ENCODE measurements at places on chromosomes 1 and 21. TPM values are rescaled to one million over a fixed set of nuclear protein-coding genes. Genes with fewer than 3 reads are reported as not detected.

DNA sequence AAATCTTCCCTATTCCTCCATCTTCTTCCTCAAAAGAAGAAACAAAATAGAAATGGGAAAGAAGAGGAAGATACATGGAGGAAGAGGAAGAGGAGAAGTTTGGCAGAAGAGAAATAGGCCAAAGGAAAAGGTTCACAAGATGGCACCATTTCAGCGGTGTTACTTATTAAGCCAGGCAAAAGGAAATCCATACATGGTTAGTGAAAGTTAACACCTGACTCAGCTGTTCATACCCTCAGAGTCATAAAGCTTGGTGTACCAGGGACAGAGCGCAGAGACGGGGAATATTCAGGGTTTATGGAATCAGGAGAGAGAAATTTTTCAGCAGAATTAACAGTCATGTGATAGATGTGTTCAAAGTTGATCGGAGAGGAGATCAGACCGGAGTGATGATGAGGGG is 70.6 kb downstream of the COQ8A start:
- no peaks in the 10 kb centered on the region for H3K36me3 ChIP-seq
- H3K4me3 ChIP-seq = no peak overlapping the region
- H3K27ac ChIP-seq = no peak overlapping the region
- no peak for DNase-seq

- peaks cover 4% of the 10 kb centered on the region for H3K4me1 ChIP-seq
- no peak overlapping the region for H3K27ac ChIP-seq
- no peak for DNase-seq
- no peaks in the 10 kb centered on the region for H3K36me3 ChIP-seq
These were observed 212.2 kb downstream of the URB2 start for GRCh38 chr1:229838204-229838603.

ZMYND12 gene
- total RNA-seq = 0.79 TPM

DNA sequence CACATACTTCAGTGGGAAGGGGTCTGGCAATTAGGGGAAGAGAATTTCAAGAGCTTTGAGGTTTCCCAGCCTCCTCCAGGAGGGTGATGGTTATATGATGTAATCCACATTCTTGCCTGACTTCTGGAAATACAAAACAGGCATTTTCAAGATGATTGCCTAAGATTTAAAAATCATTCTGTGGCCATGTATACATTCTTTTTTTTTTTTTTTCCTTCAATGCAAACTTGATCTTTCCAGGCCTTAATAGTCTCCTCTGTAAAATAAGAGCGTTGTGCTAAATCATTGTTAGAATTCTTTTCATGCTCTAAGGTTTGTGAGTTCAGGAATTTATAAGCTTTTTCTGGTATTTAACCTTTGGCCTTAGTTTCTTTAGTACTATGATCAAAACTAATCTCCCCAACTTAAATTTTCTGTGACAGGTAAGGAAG is 192.3 kb upstream of the HMCN1 start:
- H3K27me3 ChIP-seq = no peaks in the 10 kb centered on the region
- H3K36me3 ChIP-seq = peaks cover 27% of the 10 kb centered on the region
- DNase-seq = no peak
- H3K4me1 ChIP-seq = peaks cover 9% of the 10 kb centered on the region
- no peak overlapping the region for H3K27ac ChIP-seq

BARHL2 gene
- total RNA-seq = not detected

GRCh38 chr1:52534928-52535764 is 17.7 kb downstream of the TUT4 start:
- peaks cover 44% of the 10 kb centered on the region for H3K36me3 ChIP-seq
- no peak for DNase-seq
- H3K4me1 ChIP-seq = peaks cover 16% of the 10 kb centered on the region

GRCh38 chr1:209823143-209824041 is 4.4 kb upstream of the UTP25 start:
- H3K4me1 ChIP-seq = peaks cover 15% of the 10 kb centered on the region
- no peak overlapping the region for H3K27ac ChIP-seq
- H3K4me3 ChIP-seq = no peak overlapping the region
- DNase-seq = no peak
- H3K36me3 ChIP-seq = peaks cover 1% of the 10 kb centered on the region

MAP7D1 gene
- 237 TPM for total RNA-seq

TPTE gene
- not detected for total RNA-seq

DCST1 gene
- not detected for total RNA-seq

DNA sequence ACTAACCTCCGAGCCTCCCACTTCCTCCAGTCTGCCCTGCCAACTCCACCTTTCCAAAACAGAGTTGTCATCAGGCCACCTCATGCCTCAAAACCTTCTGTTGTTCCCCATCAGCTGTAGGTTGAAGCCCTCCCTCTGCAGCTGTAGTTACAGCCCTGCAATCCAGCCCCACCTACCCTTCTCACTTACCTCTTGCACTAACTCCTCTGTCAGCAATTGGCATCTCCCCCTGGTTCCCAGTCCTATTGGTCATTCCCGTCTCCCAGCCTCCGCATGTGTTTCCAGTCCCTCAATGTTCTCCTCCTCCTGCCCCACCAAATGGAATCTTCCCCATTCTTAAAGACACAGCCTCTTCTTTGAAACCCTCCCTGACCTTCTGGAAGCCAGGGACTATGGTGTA is 100.1 kb upstream of the GCLM start:
- no peaks in the 10 kb centered on the region for H3K36me3 ChIP-seq
- no peak for DNase-seq
- no peaks in the 10 kb centered on the region for H3K4me1 ChIP-seq
- no peak overlapping the region for H3K4me3 ChIP-seq

HTR6 gene
- not detected for total RNA-seq

GRCh38 chr1:41559331-41559730 is 74.8 kb upstream of the EDN2 start:
- peaks cover 19% of the 10 kb centered on the region for H3K36me3 ChIP-seq
- no peaks in the 10 kb centered on the region for H3K4me1 ChIP-seq
- H3K27ac ChIP-seq = no peak overlapping the region
- H3K4me3 ChIP-seq = no peak overlapping the region

SCNM1 gene
- total RNA-seq = 64.5 TPM

- H3K4me3 ChIP-seq = no peak overlapping the region
- no peaks in the 10 kb centered on the region for H3K27me3 ChIP-seq
- H3K27ac ChIP-seq = no peak overlapping the region
These were observed 841.5 kb downstream of the KCNT2 start for GRCh38 chr1:195766709-195767108.

- no peak for DNase-seq
- H3K27me3 ChIP-seq = no peaks in the 10 kb centered on the region
- no peaks in the 10 kb centered on the region for H3K36me3 ChIP-seq
- H3K27ac ChIP-seq = no peak overlapping the region
- H3K4me3 ChIP-seq = no peak overlapping the region
- peaks cover 7% of the 10 kb centered on the region for H3K4me1 ChIP-seq
These were observed 141.1 kb upstream of the IRF2BP2 start for GRCh38 chr1:234750922-234751627.

GRCh38 chr1:6601049-6601922 is 1.4 kb downstream of the KLHL21 start:
- H3K27ac ChIP-seq = peak overlapping the region; percentile 90
- no peaks in the 10 kb centered on the region for H3K27me3 ChIP-seq
- DNase-seq = peak; percentile 65
- H3K4me3 ChIP-seq = peak overlapping the region; percentile 96
- H3K36me3 ChIP-seq = peaks cover 2% of the 10 kb centered on the region
